ENCODE measurements at places on chromosomes 2 and 18.

DNA sequence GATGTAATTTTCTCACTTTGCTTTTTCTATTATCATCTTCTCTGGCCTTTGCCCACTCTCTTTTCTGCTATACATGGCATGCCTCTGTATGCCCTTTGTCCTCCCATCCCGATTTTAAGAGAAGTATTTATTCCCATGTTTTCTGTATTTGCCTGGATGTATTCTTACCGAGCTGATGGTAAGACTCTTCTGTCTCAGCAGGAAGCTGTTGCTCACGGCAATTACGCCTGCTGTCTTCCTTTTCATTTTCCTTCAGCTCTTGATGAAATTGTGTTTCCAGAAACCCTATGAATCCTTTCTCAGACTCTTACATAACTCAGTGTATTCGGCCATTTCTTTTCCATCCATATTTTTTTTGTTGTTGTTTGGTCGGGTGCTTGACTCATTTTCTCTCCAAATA is 121.6 kb downstream of the SP3 start:
- DNase-seq, result no peak

DNA sequence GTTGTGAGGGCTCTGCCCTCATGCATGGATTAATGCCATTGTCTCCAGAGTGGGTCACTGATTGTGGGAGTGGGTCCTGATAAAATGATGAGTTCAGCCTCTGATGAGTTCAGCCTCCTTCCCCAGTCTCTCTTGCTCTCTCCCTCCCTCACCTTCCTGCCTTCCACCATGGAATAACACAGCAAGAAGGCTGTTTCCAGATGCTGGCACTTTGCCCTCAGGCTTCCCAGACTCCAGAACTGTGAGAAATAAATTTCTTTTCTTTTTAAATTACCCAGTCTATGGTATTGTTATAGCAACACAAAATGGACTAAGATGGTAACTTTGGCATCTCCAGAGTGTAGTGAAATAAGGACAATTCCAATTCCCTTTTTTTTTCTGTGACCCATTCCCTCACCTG is 47.1 kb upstream of the MAP4K3 start:
- no peak for DNase-seq

DNA sequence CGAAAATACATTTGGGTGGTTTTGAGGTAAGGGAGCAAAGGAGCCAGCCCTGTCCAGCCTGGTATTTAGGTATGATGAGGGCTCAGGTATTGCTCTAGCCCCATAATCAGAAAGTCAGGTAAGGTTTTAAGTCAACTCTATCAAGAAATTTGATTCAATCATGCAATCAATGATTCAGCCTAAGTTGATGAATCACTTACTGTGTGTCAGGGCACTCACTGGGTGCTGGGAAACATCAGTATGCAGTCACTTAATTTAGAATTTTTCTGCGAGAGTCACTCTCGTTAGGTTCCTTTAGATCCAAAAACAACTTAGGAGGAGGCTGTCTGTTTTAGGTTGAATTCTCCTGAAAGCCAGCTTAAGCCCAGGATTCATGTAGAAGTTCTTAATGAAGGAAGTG is 17.7 kb upstream of the SERPINB2 start:
- no peak for DNase-seq

- DNase-seq, result no peak
These were observed 178.3 kb upstream of the GATA6 start for GRCh38 chr18:21991081-21991534.

DNA sequence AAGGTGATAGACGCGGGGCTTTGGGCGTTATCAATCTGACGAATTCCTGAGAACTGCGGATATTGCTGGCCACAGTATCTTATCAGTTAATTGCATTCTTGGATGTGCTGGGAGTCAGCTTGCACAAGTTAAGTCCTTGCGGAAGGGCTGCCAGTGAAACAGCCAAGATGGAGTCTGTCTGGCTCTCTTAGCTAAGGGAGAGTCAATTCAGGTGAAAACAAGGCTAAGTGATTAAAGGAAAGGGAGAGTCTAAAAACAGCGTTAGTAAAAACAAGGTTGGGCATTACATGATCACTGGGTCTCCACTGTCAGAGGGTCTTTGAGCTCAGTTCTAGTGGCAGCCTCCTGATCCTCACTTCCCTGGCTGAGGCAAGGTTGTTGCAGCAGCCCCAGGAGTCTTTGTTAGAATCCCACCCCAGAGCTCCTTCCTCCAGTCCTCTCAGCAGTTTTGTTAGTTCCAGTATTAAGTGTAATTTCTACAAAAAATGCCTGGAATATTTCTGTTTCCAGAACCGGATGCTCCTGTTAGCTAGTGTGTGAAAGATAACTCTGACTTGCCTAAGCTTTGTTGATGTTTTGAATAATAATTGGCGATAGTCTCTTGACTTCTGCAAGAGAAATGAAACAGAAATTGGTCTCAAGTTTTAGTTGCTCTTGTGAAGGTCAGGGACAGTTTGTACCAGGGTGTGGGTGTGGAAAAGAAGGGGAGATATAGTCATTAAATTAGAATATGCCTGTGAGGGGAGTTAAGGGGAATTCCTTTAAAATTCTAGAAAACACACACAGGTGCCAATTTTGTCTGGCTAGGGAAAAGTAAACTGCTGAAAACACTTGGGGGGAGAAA is 10.6 kb downstream of the CFLAR start:
- DNase-seq, result peak; percentile 59

GRCh38 chr2:241563031-241563507 is 4.5 kb downstream of the BOK start:
- no peak for DNase-seq

DNA sequence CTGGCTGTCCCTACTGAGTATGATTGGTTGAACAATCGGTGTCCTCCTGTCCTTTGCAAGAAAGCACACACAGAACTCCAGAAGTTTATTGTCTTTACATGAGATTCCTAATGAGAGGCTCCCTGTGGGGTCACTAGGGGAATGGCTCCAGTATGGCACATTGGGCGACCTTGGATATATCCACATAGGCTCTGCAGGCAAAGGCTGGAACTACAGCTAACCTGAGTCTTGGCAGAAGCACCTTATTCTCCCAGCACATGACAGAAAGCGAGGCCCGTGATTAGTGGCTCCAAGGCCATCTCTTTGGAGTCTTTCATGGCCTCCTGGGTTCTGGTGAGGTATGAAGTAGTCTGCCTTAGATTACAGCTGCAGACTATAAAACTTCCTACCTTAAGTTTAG is 49.0 kb downstream of the ZDBF2 start:
- DNase-seq, result no peak

DNA sequence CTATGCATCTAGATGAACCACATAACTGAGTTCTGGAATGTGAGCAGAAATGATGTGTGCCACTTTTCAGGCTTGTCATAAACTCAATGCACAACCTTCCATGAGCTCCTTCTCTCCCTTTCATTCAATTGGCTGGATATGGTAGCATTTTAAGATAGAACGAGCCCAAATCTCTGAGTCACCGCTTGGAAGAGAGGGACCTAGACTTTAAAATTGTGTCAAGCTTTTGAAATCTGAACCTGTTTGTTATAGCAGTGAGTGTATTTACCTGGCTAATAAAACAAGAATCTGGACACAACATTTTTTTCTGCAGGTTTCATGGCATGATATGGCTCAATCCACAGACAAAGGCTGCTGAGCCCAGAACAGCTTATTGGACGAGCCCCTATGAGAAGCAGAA is 297.8 kb upstream of the SPRED2 start:
- DNase-seq, result no peak

DNA sequence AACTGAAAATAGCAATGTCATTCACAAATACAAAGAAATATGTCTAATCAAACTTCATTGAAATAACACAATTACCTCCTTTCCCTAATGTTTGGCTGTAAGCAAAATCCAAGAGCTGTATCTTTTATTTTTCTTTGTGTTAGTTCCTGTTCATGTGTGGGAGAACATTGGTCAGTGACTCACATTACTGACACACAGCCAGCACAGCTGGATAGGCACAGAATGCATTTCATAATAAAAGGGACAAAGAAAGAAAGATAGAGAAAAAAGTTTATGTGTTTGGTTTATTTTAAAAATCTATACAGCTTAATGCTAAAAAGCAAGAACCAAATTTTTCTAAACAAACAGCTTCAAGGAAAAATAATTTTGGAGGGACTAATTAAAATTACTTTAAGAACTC is 185.6 kb upstream of the COL3A1 start:
- no peak for DNase-seq

DNA sequence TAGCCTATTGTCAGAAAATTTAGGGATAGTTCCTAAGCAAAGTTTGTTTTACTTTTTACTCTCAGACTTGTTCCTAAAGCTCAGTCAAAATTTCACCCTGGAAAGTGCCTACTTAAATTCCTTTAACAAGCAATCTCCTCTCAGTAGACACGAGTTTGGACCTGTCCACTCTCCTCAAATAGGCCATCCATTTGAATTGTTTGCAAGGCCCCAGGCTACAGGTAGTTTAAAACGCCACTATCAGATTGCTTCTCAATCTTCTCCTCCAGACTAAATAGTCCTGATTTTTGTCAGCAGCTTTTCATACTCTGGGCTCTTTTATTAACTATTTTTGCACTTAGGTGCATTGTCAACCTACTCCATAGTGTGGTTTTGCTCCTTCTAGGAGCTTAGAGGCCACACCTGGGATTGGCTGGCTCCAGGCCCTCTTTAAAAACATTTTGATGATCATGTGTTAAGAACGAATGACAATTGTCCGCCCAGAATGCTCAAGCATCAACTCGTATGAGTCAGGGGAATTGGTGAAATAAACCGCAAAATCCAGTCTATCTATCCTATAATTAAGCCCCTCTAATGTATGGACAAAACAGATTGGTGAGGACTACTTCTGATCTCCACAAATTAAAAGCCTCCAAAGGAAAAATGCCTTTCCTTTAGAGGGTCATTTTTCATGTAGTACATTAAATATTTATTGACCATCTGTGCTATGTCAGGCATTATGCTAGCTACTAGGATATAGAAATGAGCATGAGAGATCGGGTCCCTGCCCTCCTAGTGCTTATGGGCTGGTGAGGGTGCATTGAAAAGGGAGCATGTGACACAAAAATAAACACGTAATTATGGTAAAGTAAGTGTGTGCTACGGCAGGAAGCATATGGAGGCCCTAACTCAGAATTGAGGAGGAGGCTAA is 333.8 kb upstream of the TNP1 start:
- no peak for DNase-seq

DNA sequence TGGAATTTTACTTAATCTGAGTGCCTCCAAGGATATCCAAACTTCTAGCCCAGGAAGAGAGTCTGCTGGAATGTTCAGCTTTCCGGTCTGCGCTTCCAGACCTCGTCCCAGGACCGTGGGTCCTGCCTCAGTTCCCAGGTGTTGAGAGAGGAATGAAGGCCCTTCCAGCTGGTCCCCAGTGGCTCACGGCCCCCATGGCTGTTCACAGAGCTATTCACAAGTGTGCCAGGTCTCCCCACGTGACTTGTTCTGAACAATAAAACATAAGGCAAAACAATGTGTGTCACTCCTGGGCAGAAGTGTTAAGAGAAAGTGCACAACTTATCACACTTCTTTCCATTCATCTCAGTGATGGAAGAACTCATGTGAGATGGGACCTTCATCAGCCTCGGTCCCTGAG is 20.1 kb upstream of the TEX51 start:
- DNase-seq, result no peak

- peak; percentile 88 for DNase-seq
These were observed 125.7 kb downstream of the HDAC4 start for GRCh38 chr2:239275044-239275685.

- no peak for DNase-seq
These were observed 4.9 kb downstream of the MAP3K2 start for GRCh38 chr2:127382831-127383230.

- no peak for DNase-seq
These were observed 30.8 kb upstream of the EML4 start for GRCh38 chr2:42138163-42139015.

DNA sequence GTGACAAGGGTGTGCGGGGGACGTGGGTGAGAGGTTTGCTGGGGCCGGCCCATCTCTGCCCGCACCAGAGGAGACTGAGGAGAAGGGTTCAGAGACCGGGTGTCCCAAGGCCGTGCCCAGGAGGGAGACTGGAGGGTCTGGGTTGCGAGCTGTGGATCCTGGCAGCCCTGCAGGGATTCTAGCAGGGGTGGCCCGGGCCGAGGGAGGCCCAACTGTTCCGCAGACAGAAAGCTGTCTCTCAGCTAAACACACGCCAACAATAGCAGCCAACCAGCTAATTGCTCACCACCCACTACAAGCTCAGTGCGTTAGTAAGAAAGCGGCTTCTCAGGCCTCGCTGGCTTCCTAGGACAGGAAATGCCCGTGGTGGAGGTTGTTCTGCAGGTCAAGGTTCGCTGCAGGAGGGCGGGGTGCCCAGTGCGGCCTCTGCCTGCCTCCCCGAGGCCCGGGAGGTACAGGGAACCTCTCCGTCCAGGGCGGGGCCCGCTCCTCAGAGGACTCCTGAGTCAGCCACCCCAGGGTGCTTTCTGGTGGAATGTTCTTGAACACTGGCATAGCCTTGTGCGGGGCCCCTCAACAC is 282.0 kb upstream of the PXDN start:
- no peak for DNase-seq

GRCh38 chr2:37652199-37652640 is 19.2 kb downstream of the CDC42EP3 start:
- no peak for DNase-seq

All from CD4-positive, alpha-beta T cell treated with Interleukin-17A for 1 hour (primary cell).